ENCODE measurements at places on chromosomes 6 and 20. TPM values are rescaled to one million over a fixed set of nuclear protein-coding genes. Genes with fewer than 3 reads are reported as not detected.

DNA sequence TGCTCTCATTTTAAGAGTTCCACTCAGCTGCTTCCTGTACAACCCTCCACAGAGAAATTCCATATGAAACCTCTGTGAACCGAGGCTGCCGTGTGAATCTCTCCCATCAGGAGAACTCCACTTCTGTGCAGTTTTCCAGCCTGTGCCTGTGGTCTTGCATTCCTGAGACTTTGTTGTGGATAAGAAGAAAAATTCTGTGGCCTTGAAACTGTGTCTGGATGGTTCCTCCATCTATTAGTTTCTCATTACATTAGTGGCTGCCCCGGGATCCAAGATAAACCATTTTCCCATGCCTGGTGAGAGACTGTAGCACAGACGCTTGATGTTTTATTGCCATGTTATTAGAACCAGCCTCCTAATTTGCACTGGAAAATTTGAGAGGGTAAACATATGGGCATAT is 40.8 kb upstream of the TIAM2 start:
- no peak for DNase-seq

DNA sequence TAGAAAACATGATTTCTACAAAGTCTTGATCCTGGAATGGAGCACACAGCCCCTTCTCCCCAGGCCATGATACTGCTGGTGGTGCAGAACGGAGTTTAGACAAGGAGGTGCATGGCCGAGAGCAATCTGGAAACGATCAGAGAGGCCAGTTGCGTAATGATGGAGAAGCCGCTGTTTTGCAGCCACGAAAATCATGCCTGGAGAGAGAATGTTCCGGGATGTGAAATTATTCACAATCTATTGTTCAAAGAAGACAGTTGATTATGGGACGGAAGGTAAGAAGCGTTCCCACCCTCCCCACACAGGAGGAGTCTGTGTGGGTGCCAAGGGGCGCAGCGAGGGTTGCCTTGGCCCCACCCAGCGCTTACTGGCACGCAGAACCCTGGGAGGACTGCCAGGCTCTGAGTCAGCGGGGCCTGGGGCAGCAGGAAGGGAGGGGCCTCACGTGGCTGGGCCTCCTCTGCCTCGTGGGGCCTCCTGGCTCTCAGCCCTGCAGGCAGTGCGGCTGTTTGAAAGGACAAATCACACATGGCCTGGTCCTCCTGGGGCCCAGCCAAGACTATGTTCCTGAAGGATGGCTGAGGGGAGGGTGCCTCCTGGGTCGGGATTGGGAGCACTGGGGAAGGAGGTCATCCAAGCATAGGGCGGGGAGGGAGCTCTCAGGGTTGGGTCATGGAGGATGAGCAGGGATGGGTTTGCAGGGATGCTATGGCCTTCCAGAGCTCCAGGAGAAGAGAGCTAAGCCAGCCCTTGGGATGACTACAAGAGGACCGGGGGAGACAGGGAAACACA is 8.7 kb upstream of the AP5S1 start:
- peak; percentile 99 for DNase-seq

DNA sequence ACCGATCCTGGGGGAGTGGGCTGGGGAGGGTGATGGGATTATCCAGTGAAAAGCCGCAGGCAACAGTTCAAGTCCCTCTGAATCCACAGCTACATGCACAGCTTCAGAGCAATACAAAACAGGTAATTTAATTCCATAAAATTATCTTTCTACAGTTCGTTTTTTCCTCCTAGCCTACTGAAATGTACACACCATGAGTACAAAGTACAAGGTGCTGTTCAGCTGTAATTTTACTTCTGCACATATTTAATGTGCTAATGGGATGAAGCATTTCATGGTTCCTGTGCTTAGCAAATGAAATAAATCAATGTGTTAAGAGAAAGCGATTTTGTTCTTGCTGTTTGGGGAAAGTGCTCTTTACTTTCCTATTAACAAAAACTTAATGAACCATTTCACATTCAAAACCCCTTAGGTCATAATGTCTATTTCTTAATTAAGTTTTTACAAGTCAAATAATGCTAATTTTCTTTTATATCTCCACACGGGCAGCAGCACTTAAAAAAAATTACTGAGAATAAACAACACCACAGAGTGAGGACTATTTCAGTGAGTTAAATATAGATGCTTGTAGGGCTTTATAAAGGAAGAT is 71.8 kb downstream of the INSM1 start:
- no peak for DNase-seq

- no peak for DNase-seq
Measured at GRCh38 chr6:10989587-10989986, 54.5 kb downstream of the ELOVL2 start.

- DNase-seq = peak; percentile 66
Measured at GRCh38 chr20:10511509-10512251, 76.6 kb downstream of the SLX4IP start.

DNA sequence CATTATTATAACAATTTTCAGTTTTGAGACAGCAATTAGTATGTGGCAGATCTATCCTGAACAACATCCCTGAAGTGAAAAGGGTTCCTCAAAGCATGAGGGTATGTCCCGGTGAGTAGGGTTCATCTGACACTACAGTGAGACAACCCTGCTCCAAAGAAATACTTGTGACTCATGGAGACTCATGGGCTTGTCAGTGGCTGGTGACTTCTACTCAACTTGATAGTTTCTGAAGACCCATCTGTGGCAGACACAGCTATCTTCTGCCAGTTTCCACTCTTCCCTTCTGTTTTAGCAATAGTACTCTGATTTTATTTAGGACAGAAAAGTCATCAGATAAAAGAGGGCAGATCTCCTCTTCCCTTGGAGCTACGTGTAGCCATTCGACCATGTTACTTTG is 41.4 kb downstream of the MAP3K7 start:
- DNase-seq = no peak

- no peak for DNase-seq
Measured at GRCh38 chr6:8481727-8482126, 46.4 kb upstream of the SLC35B3 start.

GRCh38 chr20:49892260-49892659 is 23.1 kb downstream of the SPATA2 start:
- no peak for DNase-seq

DNA sequence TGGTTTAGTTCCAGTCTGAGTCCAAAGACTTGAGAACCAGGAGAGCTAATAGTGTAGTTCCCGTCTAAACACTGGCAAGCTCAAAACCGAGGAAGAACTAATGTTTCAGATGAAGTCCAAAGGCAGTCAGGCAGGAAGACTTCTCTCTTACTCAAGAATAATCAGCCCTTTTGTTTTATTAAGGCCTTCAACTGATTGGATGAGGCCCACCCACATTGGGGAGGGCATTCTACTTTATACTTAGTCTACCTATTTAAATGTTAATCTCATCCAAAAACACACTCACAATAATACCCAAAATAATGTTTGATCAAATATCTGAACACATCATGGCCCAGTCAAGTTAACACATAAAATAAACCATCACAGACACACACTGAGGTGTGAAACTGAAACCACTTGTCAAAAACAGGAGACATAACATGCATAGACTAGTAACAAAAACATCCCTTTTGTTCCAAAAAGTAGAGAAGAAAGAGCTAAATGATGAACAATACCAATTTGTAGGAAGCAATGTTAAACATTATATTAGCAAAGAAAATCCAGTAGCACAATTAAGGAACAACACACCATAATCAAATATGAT is 50.2 kb upstream of the SENP6 start:
- DNase-seq = no peak

- DNase-seq = no peak
Measured at GRCh38 chr6:85107701-85108100, 342.2 kb upstream of the NT5E start.

GRCh38 chr6:94478133-94479005 is 1059.0 kb upstream of the EPHA7 start:
- no peak for DNase-seq

DNA sequence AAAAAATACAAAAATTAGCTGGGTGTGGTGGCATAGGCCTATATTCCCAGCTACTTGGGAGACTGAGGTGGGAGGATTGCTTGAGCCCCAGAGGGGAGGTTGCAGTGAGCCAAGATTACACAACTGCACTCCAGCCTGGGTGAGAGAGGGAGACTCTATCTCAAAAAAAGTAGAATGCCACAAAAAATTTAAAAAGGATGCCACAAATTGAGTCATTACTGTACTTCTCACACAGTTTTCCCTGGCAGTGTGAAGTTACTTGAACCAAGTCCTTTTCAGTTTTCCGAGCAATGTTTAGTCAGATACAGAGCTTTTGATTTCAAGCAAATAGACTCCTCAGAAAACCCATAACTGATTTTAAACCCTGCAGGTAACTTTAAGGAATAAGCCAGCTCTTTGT is 53.3 kb downstream of the TNFRSF21 start:
- DNase-seq = no peak

GRCh38 chr20:58984691-58985090 is 3.6 kb downstream of the NELFCD start:
- DNase-seq = no peak

DNA sequence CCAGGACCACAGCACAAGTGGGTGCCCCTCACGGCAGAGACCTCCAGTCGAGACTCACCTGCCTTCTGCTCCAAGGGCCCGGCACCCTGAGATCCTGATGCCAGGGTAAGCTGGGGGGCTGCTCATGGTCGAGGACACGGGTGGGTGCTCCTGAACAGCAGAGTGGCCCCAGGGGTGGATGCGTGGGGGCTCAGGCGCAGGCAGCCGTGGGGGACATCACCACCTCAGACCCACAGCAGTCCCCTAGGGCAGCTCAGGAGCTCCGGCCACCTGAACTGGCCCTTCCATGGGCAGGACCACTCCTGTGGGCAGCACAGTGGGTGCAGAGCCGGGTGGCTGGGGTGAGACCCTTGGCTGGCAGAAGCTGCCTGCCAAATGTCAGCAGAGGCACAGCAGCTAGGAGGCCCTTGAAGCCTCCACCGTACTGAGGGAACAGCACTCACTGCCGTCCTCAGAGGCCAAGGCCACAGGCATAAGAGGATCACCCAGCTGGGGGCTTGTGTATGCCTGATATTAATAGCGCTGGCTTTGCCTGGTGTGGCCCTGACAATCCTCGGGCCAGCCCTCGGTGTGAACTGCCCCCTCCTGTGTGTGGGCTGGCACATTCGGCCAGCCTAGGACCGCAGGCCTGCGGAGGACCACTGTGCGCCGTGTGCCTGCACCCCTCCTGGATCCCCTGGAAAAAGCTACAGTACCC is 5.4 kb downstream of the UCKL1 start:
- peak; percentile 51 for DNase-seq

DNA sequence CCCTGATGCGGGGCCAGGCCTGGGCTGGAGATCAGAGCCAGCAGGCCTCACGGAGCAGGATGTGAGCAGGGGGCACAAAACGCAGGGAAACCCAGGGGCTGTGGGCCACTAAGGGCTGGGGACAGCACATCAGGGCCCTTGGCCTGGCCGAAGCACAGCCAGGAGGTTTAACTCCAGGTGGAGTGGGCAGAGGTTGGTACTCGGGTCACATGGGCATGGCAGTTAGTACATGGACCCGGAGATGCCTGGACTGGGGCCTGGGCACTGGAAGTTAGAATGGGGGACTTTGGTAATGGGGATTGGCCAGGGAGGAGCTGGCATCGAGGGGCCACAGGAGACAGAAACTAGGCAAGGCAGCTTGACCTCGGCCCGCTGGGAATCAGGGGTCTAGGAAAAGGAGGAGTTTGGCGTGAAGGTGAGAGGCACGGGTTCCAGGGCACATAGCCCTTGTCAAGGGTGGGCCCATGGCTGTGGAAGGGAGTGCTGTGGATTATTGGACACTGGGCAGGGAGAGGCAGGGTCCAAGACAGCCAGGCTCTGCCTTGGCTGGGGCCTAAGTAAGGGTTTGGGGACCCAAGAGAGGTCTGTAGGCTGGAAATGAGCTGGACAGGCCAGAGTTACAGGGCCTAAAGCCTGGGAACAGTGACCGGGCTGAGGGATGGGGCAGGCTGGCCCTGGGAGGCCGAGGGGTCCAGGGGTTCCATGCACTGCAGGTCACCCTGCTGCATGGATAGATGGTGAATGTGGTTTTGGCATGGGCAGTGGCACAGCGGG is 41.6 kb upstream of the CD93 start:
- no peak for DNase-seq

- no peak for DNase-seq
Measured at GRCh38 chr6:31919624-31920303, 7.8 kb upstream of the C2 start.

- DNase-seq = no peak
Measured at GRCh38 chr6:39029156-39030011, 19.2 kb upstream of the GLP1R start.

DNA sequence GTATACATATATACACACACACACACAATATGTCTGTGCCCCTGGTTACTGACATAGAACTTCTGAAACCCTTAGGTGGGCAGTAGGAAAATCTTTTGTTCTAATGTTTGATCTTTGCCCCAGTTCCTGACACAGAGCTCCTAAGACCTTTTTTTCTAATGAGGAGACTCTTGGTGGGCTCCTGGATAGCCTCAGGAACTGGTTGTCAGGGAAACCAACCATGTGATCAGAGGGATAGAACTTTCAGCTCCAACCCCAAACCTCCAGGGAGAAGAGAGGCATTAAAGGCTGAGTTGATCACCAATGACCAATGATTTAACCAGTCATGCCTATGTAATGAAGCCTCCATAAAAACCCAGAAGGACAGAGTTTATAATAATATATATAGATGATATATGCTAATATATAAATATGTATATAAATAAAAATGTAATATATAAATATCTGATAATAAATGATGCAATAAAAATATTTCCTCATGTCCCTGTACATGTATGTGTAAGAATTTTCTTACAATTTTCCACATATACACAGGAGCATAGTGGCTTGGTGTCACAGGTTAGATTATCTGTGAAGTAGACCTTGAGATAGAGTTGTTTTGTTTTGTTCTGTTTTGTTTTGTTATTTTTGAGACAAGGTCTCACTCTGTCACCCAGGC is 93.3 kb downstream of the GPX5 start:
- DNase-seq = no peak

DNA sequence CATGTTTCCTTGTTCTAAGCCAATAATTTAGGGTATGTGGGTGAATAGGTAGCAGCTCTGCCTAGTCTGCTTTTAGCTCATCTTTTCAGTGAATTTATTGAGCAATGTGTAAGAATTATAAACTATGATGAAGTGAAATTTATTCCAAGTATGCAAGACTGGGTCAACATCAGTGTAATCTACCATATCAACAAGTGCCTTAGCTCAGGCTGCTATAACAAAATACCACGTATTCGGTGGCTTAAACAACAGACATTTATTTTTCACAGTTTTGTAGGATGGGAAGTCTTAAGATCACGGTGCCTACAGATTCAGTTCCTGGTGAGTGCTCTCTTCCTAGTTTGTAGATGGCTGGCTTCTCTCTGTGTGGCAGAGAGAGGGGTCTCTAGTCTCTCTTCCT is 54.0 kb downstream of the LYRM2 start:
- no peak for DNase-seq

Gene PAX1
- total RNA-seq = not detected

Gene ADGRF4
- total RNA-seq = not detected

Gene HLA-C
- 170 TPM for total RNA-seq

Measured in left ventricle myocardium inferior (tissue), 1 donor.